RKO (cell line): ENCODE measurements at places on chromosomes 7 and 10.
A peak's percentile ranks its signal among the peaks of the same experiment; 100 is the strongest.

- DNase-seq, result no peak
These were observed 375.5 kb downstream of the SEMA3D start for GRCh38 chr7:84811362-84811761.

DNA sequence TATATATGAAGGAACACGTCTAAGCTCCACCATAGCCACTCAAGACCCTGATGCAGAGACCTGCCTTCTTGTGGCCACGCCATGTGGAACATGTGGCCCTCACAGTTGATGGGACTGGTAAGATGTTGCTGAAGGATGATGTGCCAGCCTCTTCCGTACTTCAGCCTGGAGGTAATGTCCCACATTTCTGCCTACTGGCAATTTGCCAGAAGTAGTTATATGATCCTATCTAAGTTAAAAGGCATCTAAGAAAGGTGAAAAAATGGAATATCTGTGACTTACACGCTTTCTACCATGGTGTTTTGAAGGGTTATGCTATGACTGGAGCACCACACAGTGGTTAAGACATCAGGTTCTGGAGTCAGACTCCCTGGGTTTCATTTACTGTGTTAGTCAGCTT, 948.7 kb upstream of the GHITM start:
- no peak for DNase-seq

DNA sequence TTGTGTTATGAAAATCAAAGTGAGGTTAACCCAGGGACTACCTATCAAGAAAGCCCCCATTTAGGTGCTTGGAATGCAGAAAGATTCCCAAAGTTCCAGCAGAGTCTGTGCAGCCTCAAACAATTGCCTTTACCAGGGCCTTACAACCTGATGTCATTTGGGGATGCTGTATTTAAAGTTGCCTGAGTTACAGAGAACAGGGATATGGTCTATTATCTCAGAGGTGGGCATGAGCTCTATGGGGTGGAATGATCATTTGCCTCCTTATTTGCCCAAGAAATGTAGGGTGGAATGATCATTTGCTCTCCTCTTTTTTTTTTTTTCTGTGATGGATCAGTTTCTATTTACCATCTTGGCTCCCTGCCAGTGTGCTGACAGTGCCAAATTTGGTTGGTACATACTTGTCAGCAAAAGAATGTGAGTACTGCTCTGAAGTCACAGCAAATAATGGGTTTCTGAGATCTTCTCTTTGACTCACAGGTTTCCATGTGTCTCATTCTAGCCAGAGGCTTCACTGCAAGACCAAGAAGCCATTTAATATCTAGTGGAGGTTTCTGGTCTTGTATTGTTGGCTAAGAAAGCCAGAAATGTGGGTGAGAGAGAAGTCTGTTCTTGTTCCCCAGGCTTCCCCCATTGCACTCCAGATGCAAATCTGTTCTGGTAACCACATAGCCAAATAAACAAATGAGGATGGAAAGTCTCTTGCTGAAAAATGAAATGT, 45.5 kb upstream of the ZNRF2 start:
- peak; percentile 32 for DNase-seq

GRCh38 chr10:19638182-19638895, 177.9 kb upstream of the PLXDC2 start:
- DNase-seq, result peak; percentile 2

DNA sequence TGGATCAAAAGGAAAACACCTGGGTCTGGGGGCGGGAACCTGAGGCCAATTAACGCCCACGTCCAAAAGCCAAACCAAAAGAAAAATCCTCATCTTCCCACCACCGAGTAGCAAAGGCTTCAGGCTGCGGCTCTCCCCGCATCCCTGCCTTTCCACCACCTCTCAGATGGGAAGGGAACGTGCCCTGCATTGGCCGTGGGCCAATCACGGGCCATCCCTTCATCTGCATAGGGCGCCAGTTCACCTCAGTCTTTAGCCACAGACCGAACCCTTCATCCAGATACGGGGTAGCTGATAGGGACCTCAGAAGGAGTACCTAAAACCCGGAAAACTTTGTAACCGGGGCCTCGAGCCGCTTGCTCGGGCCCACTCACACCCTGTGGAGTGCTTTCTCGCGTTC, 626 bp downstream of the PRPF18 start:
- DNase-seq, result peak; percentile 43

GRCh38 chr7:35828817-35829216, 28.0 kb downstream of the SEPTIN7 start:
- DNase-seq, result no peak

DNA sequence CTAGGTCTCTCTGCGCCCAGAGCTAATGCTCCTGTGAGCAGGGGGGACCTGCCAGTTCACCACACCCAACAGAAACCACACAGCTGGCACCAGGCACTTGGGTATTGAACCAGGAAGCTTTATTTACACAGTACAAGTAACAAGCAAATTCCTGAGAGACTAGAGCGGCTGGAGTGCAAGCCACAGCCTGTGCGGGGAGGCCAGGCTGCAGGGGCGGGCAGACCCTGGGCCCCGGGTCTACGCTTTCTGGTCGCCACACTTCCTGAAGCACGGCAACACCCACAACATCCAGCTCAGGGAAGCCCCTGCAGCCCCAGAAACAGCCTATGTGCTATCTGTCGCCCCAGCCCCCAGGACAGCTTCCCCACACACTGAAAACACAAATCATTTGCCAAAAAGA, 125.0 kb downstream of the FAM53B start:
- DNase-seq, result no peak

DNA sequence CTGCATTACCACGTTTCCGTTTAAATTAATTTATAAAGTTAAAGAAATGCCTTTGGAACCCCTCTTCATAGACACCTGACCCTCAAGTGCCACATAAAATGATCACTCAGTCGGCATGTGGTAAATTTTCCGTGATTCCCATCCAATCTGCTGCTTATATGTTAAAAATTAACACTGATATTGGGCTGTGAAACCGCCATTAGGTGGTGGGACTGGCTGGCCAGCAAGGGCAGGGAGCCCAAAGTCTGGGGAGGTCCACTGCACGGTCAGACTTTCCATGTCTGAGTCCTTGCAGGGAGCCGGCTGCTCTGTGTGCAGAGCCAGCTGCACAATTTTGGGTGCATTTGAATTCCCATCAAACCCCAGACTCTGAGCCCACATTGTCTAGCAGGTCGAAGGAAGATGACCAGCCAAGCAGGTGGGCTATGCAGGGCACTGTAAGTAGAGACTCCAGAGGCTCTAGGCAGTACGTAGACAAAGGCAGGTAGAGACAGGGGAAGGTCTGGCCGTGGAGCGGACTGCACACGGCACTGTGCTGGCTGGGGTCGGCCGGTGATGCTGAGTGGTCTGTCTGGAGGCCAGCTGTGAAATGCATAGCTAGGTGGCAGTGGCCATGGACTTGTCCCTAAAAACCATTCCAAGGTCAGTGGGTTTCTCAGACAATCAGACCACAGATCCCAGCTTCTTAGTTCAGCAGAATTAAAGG, 122.9 kb downstream of the SH3PXD2A start:
- DNase-seq, result no peak

GRCh38 chr7:82131215-82131614, 312.4 kb downstream of the CACNA2D1 start:
- no peak for DNase-seq

DNA sequence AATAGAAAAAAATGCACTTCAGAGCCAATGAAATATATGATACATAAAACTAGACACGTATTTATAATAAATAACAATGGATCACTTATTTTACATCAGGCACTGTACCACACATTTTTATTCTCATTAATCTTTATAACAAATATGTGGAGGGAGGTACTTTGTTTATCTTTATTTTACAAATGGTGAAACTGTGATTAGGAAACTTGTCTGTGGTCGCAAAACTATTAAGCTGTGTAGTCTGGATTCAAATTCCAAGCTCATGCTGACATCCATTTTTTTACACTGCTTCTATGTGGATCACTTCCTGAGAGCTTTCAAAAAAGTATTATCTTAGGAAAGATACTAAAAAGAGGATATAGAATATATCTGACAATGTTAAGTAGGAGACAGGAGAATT, 978.6 kb downstream of the SORCS1 start:
- DNase-seq, result no peak

DNA sequence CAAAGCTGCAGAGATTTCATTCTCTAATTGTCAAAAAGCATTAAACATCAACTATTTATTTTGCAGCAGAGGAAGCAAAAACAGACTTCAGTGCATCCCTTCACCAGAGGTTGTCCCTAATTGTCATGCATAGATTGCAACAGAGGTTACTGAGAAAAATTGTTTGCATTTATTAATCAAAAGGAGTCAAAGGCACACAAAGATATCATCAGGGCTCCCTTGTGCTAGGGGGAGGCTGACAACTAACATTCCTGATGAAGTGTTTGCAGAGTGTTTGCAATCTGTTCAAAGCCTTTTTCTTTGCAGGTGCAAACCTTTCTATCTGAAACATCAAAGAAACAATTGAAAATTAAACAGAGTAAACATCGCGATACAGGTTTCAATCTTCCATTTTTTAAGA, 227.5 kb downstream of the TEX36 start:
- DNase-seq, result no peak

GRCh38 chr7:157459966-157460365, 123.2 kb downstream of the DNAJB6 start:
- no peak for DNase-seq

- no peak for DNase-seq
These were observed 362.7 kb upstream of the VSTM2A start for GRCh38 chr7:54179321-54180029.

DNA sequence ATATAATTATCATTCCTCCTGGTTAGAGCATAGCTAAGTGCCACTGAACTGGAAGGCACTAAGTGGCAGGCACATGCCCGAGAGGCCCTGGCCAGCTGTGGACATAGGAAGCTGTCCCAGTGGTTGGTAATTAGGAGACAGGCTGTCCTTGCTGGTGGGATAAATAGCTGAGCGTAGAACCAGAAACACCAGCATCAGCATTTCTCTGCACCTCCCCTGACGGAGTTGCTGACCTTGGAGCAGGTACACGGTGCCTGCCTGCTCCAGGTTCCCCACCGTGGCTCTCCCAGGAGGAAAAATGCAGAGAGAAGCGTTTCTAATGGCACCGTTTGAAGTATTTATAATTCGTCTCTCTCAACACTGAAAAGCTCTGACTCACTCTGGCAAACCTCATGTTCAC, 5.6 kb upstream of the ABLIM1 start:
- no peak for DNase-seq

DNA sequence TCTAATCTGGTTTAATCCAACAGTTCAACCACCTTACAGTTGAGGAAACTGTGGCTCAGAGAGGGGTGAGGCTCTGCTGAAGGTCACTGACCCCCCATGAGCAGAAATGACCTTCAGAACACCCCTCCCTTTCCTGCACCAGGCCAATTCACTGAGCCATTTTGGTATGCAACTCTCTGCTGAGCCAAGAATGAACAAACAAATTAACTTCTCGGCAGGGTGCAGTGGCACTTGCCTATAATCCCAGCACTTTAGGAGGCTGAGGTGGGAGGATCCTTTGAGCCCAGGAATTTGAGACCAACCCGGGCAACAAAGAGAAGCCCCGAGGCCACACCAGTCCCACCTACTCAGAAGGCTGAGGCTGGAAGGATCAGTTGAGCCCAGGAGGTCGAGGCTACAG, 29.8 kb downstream of the PDGFA start:
- DNase-seq, result no peak
